HEK293T (cell line): ENCODE measurements at places on chromosomes 4 and X.

- no peak for DNase-seq
Observed at GRCh38 chrX:9204560-9204959, 170.6 kb upstream of the FAM9B start.

GRCh38 chr4:182201871-182202270 lies 41.3 kb upstream of the TENM3 start:
- no peak for DNase-seq

GRCh38 chrX:1389993-1390285 lies 2.0 kb downstream of the SLC25A6 start:
- DNase-seq = no peak

- no peak for DNase-seq
Observed at GRCh38 chr4:81905971-81906370, 434.3 kb upstream of the RASGEF1B start.

- no peak for DNase-seq
Observed at GRCh38 chrX:19793471-19793870, 93.9 kb downstream of the SH3KBP1 start.
